Activated CD8-positive, alpha-beta memory T cell treated with anti-CD3 and anti-CD28 coated beads for 1 hour (primary cell): ENCODE measurements at places on chromosomes 5 and 9.

DNA sequence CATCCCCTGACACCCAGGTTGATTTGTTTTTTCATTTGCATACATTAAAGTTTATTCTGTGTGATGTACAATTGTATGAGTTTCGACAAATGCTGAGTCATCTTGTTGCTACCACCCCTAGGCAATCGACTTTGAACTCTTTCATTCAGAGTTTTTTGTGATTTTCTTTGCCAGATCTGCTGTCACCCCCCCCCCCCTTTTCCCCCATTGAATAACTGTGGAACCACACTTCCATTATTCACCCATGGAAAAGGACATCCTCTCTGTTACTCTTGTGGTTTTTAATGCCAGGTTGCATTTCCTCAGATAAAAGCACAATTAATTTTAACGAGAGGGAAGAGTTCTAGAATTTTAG lies 13.7 kb upstream of the FAM120AOS start:
- no peak for DNase-seq

- DNase-seq: no peak
Observed at GRCh38 chr9:82024908-82025307, 36.3 kb downstream of the SPATA31D1 start.

- no peak for DNase-seq
Observed at GRCh38 chr9:109317311-109317978, 3.4 kb downstream of the EPB41L4B start.

GRCh38 chr9:130333041-130333711 lies 67.6 kb downstream of the HMCN2 start:
- no peak for DNase-seq

DNA sequence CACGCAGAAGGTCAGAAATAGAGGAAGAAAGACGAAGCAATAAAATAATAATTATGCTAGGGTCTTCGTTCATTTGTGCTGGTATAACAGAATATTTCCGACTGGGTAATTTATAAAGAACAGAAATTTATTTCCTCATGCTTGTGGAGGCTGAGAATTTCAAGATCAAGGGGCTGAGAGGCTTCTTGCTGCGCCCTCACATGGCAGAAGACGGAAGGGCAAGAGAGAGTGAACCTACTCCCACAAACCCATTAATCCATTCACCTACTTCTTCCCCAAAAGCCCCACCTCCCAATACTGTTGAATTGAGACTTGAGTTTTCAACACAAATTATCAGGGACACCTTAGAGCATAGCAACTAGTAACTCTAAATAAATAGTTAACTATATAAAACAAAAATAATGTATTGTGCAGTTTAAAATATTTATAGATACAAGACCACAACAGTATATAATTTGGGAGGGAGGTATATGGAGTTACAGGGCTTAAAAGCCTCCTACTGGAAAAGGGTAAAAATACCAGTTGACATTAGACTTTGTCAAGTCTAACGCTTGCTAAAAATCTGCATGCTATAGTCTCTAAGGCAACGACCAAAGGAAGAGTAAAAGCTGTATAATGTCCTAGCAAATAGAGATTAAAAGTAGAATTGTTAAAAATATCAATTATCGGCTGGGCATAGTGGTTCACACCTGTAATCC lies 40.3 kb upstream of the NAA35 start:
- DNase-seq: no peak
